ENCODE measurements at places on chromosomes 2 and 18.

- no peak for DNase-seq
These were observed 36.0 kb downstream of the PPP4R3B start for GRCh38 chr2:55581435-55581834.

DNA sequence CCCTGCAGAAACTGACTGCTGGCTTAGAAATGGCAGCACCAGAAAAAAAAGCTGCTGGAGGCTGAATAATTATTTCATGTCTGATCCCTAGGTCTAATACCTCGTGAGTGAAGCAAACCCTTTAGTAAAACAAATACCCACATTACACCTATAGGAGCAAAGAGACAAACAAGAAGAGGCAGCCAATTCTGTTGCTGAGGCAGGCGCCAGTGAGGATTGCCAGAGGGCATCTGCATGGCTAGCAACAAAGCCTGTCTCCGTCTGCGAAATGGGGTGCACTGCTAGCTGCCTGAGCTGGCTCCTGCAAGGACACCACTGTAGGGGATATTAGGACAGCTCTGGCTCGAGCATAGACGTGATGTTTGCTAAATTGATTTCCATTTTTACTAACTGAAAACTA, 509.7 kb downstream of the TDRD15 start:
- DNase-seq, result no peak

GRCh38 chr2:190812506-190813294, 67.9 kb upstream of the GLS start:
- DNase-seq, result no peak

DNA sequence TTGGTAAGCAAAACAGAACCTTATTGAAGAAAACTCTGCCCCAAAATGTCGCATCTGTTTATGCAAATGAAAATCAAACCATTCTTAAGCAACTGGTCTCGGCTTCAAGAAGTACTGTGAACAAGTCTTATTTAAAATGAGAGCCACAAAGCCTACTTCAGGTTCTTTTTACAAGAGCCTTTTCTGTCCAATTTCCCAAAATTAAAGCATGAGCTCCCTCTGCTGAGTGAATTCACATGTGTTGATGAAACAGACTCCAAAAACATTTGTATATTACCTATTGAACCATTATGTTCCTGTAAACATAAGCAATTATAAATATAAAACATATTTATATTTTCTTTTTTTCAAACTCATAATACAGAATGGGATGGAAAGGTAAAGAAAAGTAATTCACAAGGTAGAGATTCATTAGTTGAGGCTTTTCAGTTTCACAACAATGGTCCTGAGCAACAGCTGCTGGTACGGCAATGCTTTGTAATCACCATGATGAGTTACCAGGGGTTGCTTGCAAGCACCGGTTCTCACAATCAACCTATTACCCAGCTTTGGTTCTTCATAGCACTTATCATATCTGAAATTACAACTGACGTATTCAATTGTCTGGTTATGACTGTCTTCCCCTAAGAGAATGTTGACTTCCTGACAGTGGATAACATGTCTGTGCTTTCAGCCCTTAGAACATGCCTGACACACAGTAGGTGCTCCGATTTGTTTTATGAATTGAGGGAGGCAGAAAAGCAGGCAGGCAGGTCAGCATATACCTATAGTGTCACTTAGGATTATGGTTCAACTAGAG, 108.4 kb upstream of the BZW1 start:
- peak; percentile 15 for DNase-seq

DNA sequence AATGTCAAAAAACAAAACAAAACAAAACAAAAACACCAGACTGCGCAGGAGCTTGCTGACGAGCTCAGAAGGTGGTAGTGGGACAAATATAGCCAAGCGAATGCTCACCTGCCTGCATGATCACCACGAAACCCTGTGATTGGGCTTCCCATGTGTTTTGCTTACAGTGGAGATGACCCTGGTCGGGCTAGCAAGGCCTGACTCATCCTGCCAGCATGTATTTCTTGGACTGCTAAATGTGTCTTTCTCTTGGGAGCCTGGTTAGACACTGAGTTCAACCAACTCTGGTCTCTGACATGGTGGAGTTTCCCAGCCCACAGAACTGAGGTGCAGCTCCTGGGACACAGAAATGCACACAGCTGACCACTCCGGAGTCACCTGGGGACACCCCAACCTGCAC, 30.7 kb upstream of the DUSP2 start:
- DNase-seq, result no peak

GRCh38 chr2:9769171-9770005, 73.9 kb upstream of the TAF1B start:
- peak; percentile 83 for DNase-seq

DNA sequence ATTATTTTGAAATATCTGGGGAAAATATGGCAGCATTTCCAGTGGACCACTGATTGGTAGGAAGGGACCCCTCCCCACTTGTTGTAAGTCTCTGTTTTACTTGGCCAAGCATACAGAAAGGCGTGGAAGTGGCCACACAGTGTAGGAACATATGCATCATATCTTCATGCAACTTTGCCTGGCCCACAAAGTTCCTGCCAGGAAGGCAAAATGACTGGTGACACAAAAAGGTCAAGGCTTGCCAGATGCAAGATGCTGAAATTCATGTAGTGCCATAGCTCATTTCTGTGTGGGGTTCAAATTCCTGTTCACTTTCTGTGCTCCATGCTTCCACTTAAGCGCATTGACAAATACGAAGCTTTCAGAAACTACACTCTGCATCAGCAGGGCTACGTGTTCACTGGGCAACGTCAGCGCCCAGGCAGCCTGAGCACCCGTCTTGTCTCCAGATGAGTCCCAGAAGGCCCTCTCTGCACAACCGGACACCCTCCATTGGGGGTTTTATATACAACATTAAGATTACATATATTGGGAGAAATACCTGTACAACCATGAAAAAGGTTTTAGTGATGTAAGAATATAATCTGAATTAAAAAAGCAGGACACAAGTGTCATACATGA, 3.6 kb downstream of the DYNC2LI1 start:
- no peak for DNase-seq

- DNase-seq, result no peak
These were observed 13.1 kb downstream of the ZAP70 start for GRCh38 chr2:97726261-97727064.

DNA sequence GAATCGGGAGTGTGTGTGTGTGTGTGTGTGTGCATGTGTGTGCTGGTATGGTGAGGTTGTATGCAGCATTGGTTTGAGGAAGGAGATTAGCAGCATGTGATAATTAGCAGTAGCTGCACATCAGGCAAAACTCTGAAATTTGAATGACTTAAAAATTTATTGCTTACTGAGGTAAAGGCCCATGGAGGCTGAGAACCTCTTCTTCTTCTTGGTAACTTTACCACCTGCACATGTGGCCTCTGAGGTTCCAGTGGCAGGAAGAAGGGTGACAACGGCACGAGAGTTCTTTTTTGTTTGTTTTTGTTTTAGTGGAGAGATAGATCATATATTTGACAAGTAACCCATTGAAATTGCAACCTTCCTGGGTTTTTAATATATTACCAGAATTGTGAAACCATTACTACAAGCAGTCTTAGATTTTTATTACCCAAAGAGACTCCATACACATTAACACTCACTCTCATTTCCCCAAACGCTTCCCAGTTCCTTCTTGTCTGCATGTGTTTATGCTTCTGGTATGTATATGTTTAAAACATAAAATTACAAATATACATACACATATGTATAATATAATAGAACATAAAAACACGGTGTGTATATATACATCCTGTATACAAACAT, 292.1 kb downstream of the PTGR3 start:
- DNase-seq, result no peak

DNA sequence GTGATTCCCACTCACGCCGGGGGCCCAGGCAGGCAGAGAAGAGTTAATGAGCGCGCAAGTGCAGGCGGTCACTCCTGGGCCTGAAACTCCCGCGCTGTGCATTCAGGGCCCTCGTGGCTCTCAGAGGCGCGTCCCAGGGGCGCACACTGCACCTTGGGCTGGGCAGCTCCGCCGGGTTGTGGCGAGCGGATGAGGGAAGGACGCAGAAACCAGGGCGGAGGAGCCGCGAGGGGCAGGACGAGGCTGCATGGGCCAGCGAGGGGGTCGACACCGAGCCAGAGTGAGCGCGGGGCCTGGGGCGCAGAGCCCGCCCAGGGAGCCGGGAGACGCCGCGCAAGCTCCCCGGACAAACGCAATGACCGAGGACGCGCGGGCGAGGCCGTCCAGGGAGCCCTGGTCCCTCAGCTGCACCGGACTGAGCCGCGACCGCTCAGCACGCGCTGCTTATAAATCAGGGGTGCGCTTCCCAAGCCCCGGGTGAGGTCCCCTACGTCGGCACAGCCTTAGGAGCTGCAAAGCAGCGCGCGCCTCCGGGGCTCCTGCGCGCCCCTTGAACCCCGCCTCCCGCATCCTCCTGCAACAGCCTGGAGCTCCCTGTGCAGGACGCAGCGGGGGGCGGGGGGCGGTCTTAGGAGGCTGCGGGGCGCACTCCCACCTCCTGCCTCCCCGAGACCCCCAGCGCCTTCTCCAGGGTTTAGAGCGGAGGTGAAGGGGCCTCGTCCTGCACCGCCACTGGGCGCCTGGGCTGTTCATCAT, 180.2 kb upstream of the ALKAL2 start:
- DNase-seq, result no peak

- peak; percentile 20 for DNase-seq
These were observed 4.4 kb upstream of the SEMA4C start for GRCh38 chr2:96874198-96874831.

DNA sequence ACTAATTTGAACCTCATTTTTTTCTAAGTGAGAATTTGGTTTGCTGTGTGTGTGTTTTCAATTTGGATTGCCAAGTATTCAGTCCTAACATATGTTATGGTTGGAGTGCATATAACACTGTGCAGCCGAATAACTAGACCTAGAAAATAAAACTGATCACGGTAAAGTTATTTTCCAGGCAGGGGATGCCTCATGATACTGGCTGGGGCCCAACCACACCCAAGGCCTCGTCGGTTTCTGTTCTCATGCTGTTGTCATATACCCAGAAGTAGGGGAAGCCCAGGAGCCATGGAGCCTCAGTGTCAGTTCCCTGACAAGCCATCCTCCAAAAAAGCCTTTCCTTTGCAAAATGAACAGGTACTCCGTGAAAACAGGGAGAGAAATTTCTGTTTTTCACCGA, 160.2 kb downstream of the GBX2 start:
- no peak for DNase-seq

- no peak for DNase-seq
These were observed 949 bp downstream of the MYOM1 start for GRCh38 chr18:3218819-3219218.

- peak; percentile 75 for DNase-seq
These were observed 1.0 kb upstream of the GMPPA start for GRCh38 chr2:219497495-219498279.
